ENCODE measurements at places on chromosomes 3 and 15.

DNA sequence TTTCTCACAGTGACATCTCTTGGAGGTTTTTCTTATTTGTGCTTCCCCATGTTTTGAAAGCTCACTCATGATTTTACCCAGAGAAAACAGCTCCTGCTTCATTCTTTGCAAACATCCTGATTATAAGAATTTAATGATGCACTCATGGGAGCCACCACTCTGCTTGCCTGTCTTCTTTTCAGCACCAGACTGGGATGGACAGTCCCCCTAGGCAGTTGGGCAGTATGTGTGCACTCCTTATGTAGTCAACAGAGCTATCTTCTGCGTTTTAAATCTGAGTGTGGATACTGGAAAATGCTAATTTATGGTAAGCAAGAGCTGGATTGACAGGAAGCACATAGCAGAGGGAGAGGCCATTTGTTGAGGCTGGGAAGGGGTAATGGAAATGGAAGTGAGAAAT, 276.1 kb downstream of the AGBL1 start:
- no peak for DNase-seq

DNA sequence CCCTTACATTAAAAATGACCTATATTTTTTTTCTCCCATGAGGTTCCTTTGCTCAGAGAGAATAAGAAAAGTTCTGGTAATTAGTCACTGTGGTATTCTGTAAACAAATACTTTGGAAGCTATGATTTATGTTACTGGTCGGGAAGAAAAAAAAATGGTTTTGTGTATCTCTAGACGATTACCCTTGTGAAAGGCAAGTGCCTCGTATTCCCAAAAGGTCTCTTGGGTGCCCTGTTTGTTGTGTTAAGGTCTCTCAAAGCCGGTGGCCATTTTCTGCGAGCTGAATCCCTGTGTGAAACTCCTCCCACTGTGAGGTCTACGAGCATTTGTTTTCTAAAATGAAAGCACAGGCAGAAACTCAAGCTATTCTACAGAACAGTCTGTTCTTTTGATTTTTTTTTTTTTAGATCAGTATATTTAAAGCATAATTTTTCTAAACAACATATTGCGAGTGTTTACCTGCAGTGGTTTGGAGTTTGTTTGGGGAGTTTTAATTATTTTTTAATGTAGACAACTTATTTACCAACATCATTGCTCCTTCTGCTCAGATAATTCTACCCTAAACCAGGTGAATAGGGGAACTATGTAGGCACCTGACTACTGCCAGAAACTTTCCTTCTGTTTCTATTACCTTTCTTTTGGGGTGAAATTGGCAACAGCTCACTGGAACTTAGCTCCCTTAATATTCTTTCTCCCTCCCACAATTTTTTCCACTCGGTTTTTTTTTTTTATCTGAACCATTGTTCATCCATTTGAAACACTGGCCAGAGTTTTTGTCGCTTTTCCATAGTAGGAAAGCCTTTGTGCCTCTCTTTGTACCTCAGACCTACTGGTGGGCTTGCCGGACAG, 44.0 kb downstream of the ZBTB38 start:
- DNase-seq = peak; percentile 71

DNA sequence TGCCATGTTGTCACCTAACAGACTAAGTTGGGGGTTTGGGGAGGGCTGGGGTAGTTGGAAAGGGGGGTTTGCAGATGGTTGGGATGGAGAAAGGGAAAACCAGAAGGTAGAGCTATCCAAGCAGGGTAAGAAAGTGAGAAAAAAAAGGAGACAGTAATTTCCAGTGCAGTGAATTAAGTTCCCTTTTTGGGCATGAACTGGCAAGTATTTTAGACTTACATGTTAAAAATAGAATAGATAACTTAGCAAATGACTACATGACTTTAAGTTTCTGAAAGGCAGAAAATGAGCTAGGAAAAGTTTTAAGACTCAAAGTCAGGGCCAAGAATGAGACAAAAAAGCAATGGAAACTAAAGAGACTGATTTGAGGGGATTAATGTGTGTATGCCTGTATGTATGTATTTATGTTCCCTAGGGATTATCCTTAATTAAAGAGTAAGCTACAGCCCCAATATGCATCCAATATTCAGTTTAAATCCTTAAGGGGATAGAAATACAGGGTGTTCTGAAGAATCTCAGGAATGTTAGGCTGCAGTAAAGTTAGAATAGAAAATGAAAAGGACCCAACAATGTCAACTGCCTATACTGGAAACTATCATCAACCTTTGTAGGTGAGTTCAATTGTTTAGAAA, 285.2 kb upstream of the MME start:
- no peak for DNase-seq

GRCh38 chr15:75230551-75231371, 27.4 kb upstream of the GOLGA6C start:
- no peak for DNase-seq

- no peak for DNase-seq
Measured at GRCh38 chr3:106332884-106333283, 464.1 kb upstream of the CBLB start.

DNA sequence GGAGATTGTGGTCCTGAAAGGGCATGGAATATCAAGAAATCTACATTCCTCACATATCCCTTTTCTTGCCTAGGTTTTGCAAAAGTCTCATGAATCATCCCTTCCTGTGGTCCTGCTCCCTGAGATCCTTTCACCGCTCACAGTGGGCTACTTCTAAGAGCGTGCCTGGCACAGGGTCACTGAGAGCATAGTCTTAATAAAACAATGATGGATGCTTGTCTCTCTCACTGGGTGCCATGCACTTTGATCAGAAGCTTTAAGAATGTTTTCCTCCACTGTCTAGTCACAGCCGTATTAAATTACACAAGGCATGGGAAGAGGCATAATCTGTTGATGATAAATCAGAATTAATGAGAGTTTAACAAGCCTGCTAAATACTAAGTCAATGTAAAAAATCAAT, 269.7 kb upstream of the ATP10A start:
- DNase-seq = no peak

DNA sequence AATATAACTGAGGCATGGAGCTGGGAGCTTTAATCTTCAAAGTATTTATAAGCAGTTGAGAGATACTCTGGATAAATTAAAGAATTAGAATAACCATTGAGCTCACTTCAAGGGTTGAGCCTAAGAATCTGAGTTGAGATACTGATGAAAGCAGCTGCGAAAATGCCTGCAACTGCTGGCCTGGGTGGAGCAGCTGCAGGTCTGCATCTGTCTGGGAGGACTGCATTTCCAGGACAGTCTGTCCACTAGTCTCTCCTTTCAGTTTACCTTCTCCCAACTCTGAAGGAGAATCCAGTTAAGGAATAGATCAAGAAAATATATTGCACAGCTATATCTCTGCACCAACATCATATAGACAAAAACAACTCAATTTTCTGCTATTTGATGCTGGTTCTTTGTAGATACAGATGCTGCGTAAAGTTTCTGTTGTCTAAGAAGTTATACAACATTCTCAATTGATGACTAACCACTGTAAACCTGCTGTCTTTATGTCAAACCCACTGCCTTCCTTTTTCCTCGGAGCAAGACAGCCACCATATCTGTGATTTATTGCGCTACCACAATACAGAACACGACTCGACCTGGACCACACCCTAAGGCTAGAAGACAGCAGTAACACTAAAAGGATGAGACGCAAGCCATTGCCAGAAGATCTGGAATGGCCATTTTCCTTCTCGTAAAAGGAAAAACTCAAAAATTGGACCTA, 245.1 kb downstream of the MAGI1 start:
- DNase-seq = no peak

- DNase-seq = peak; percentile 85
Measured at GRCh38 chr15:42575188-42576039, at the start of gene STARD9. Gene STARD9, plus strand, starts transcription at chr15:42575606. Its CDS starts 110 bp downstream, at chr15:42575716.

DNA sequence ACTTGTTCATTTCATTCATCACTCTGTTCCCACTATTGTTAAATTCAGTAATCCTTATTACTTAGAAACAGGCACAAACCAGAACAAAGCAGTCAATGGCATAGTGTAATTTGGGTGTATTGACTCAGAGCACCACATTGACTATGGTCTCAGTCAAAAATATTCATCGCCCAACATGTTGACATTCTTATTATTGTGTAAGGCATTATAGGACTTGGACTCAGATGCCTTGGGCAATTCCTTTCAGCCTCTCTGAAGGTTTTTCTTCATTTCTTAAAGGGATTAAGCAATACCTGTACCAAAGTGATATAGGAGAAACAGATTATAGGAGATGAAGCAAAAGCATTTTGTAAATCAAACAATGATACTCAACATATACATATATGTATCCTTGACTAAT, 114.7 kb upstream of the BHLHE40 start:
- DNase-seq = no peak

- no peak for DNase-seq
Measured at GRCh38 chr3:54713455-54713854, 214.4 kb downstream of the LRTM1 start.

DNA sequence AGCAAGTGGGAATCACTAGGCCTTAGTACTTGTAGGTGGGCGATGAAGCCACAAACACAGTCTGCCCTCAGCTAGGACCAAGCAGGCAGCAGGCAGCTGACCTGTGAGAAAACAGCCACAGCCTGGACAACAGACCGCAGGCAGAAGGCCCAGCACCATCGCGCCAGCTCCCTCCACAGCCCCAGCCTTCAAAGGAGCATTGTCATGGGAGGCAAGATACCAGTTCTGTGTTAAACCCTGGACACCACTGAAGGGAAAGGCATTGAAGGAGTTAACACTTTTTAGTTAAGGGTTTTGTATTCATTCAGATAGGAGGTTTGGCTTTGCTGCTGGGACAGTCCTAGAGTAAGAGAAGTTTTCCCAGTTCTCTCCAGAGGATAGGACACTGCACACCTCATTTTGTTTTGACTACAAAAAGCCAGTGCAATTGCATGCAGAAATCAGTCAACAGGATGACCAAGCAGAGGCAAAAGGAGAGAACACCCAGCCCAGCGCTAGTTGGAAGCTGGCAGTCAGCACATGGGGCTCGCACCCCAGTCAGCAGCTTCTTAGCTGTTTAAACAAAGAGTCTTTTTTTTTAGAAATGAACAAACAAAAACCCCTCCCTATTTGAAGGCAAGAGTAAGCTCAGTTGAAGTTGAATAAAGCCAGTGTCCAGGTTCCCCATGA, 286.1 kb upstream of the TPM1 start:
- no peak for DNase-seq

DNA sequence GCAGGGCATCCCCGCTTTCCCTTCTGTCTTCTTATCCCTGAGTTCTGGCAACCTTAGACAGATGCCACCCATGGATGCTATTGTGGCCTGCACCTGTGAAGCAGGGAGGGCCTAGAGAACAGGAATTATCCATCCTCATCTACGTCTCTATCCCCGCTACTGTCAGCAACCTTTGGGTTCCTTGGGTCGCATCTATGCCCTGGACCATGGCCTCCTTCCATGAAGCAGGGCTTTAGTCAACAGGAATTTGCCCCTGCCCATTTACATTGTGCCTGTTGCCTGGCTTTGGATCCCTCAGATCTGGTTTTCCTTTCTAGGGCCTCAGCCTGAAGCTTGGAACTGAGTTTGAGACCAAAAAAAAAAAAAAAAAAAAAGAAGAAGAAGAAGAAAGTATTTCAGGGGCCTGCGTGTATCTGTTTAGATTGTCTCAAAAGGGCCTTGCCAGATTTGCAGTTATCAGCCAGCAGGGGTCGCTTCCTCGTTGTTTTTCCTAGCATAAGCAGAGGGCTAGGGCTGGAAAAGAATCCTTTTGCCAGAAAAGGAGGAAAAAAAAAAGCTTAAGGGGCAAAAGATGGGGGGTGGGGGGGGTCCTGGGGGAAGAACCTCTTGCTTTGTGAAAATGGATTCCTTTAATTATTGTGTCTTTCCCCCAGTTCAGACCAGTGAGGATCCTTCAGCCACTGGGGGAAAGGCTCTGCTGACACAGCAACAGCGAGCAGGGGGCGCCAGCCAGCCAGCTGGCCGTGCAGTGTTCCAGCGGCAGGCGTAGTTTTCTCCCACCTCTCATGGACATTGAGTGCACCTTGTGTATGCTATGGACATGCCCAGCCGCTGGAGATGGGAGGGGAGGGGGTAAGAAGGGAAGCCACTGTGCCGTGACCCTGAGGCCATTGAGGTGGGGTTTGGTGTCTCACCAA, 65.7 kb upstream of the ALDH1L1 start:
- DNase-seq = no peak

DNA sequence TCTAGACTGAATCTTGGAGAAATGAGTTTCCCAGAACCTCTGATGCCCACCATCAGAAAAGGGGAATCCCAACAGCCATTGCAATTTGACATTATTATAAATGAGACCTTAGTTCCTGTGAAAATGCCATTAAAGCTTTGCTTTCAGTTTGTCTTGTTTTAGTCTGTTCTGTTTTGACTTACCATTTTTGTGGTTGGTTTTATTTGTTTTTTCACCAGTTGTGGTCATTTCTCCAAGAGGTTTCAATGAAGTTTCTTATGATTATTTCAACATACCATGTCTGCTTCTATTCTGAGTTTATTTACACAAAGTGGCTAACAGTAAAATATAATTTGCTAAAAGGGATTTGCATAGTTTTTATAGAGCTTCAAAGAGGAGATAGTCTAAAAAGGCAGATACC, 175.0 kb upstream of the MCTP2 start:
- DNase-seq = no peak

DNA sequence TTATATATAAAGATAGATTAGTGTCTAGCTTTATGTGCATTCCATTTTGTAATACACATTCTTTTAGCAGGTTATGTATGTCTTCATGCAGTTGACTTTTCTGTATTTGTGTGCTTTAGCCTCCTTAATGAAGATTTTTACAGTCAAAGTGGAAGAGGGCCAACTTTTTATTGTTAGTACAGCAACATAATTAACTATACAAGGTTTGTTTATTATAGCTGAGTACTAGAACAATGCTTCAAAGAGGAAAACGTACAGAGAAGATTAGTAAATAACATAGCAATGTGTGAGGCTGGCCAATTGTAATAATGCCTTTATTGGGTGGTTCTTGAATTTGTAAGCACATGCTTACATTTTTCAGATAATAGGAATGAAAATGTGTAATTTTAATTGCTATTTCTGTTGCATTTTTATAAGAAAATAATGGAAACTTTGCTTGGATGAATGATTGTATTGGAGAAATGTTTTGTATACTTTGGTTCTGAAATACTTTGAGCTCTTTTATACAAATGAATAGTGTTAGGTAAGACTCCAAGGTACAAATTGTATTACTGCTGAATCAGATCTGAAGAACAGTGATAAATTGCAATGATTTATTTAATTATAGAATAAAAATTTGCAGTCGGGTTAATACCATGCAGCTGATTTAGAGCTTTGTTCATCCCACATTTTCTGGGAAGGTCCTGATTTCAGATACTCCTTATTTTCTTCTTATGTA, 41.4 kb downstream of the UBE2E2 start:
- no peak for DNase-seq

GRCh38 chr15:65583701-65584100, 27.2 kb downstream of the INTS14 start:
- peak; percentile 48 for DNase-seq

- DNase-seq = no peak
Measured at GRCh38 chr15:51401872-51402517, 60.5 kb downstream of the GLDN start.

DNA sequence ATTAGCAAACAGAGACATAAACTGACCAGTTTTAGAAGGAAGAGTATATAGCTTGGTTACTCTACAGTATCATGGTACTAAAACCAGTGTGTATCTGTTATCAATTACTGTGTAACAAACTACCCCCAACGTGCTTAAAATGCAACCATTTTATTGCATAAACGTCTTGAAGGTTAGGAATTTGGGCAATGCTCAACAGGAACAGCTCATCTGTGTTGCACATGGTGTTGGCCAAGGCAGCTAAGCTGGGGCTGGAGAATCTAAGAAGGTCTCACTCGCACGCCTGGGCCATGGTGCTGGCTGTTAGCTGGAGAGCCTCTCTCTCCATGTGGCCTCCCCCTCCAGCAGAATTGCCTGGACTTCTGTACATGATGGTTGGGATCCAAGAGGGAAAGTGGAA, 81.2 kb upstream of the THBS1 start:
- DNase-seq = no peak
